Kidney epithelial cell (primary cell): ENCODE measurements at places on chromosomes 16 and 17.

DNA sequence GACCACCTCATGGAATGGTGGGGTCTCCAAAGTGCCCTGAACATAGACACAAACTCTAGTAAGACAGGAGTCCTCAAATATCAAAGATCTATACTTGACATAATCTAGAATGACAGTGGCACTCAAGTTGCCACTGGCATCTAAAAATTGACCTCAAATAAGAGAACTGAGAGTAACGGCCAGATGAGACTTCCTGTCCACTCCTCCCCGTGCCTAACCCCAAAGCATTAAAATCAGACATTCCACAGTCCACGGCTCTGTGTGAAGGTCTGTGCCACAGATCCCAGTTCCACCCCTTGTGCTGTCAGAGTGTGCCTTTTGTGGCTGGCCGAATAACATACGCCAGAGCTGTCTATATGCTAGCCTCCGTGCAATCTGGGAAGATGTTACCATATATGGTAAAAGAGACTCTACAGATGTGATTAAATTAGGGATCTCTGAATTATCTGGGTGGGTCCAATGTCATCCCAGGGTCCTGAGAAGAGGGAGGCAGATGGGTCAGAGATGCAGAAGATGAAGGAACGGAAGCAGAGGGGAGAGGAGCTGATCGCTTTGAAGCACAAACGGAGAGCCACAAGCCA is 21.0 kb upstream of the EVPL start:
- DNase-seq = no peak

DNA sequence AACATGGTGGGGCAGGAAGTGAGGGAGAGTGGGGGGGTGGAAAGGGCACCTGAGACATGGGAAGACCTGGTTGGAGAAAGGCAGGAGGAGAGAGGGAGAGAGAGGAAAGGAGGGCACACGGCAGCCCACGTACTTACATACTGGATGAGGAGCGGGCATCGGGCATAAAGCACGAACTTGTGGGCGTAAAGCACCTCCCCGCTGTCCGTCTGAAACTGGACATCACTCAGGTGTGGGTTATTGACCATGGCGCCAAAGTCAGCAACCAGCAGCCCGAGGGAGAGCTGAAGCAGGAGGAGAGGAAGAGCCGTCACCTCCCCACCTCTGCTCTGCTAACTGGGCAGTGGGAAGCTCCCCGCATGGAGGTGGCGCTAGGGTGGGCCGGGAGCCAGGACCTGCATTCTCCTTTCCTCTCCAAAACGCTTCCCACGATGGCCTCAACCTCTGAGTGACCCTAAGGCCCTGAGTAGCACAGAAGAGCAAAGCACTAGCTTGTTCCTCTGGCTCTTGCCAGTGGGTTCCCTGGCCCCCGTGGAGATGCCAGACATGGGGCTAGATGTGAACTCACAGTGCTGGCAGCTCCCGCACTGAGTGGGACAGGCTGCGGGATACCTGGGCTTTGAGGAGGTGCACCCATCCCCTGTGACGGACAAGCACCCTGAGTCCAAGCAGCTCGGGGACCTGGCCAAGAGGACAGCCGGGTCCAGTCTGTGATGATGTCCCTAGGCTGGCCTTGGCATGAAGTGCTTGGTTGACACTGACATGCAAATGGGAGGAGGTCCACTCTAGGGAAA is 16.9 kb downstream of the SLX4 start:
- no peak for DNase-seq

DNA sequence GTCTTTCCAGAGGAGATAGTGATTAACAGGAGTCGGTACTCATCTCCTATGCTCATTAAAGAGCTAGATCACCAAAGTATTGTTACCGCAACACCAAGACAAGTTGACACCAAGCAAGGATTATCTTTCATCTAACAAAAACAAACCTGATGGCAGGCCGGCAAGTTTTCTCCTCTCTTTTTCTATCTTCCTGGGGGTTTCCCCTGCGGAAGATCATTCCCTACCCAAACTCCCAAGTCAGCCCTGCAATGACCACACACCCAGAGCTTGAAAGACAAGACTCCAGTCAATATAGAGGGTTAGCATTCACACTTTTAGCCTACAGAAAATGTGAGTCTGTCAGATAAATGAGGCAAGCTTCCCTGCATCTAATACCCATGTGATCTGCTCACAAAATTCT is 312.1 kb downstream of the SOX9 start:
- DNase-seq = no peak

DNA sequence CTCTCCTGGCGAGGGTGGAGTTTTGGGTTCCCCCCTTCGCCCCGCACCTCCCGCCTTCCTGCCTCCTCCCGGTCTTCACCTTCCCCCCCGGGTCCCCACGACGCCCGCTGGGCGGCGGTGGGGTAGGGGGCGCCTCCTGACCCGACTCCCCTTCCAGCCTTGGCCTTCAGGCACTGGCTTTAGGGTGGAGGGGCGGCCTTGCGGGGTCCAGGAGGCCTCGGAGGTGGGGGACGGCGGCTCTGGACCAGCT is 2.4 kb downstream of the SLC16A3 start:
- DNase-seq = no peak

GRCh38 chr16:70740914-70741782 is 55.3 kb upstream of the MTSS2 start:
- no peak for DNase-seq
